ENCODE measurements at places on chromosomes 7 and 10.

- DNase-seq = no peak
Observed at GRCh38 chr10:17527514-17528146, 73.2 kb upstream of the ST8SIA6 start.

DNA sequence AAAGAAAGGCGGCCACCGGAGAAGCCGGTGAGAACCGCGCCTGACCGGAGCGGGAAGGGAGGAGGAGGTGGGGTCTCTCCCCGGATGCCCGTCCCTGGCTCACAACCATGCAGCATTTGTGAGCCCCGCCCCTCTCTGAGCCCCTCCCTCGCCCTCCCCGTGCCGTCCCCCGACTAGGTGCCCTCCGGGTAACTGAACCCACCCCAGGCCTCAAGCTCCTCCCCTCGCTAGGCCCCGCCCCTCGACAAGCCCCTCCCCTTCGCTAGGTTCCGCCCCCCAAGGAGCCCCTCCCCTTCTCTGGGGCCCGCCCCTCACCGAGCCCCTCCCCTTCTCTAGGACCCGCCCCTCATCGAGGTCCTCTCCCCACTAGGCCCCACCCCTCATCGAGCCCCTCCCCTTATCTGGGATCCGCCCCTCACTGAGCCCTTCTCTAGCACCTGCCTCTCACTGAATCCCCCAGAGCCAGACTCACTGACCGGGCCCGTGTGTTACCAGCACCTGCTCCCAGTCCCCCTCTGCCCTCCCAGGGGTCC, 42.2 kb upstream of the HSPB1 start:
- no peak for DNase-seq

GRCh38 chr10:11483201-11484148, 128.0 kb downstream of the USP6NL start:
- no peak for DNase-seq

DNA sequence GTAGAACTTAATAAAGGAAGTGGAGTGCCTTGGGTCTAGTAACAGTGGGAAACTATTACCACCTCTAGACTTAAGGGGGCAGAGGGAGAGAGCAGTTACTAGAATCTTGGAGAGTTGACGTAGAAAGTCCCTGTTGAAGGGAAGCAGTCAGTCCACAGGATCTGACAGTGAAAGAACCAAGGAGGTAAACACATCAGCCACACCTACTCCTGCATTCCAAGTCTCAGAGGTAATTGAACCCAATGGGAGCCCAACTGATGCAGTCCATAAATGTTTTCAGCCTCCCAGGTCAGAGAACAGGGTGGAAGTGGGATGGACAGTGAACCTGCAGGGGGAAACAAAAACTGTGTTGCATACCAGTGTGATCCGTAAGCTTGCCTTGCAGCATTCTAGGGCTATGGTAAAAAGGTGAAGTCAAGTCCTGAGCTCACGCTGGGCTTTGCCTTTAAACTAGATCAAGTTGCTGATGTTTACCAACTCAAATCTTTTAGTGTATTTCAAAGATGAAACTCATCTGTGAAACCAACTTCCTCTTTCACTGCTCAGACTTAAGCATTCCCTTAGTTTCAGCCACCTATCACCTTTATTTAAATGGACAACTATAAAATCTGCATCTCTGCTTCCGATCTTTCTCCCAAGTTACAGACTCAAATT, 57.2 kb downstream of the SLC16A12 start:
- DNase-seq = no peak

- DNase-seq = no peak
Observed at GRCh38 chr10:130351466-130352290, 215.5 kb downstream of the GLRX3 start.

DNA sequence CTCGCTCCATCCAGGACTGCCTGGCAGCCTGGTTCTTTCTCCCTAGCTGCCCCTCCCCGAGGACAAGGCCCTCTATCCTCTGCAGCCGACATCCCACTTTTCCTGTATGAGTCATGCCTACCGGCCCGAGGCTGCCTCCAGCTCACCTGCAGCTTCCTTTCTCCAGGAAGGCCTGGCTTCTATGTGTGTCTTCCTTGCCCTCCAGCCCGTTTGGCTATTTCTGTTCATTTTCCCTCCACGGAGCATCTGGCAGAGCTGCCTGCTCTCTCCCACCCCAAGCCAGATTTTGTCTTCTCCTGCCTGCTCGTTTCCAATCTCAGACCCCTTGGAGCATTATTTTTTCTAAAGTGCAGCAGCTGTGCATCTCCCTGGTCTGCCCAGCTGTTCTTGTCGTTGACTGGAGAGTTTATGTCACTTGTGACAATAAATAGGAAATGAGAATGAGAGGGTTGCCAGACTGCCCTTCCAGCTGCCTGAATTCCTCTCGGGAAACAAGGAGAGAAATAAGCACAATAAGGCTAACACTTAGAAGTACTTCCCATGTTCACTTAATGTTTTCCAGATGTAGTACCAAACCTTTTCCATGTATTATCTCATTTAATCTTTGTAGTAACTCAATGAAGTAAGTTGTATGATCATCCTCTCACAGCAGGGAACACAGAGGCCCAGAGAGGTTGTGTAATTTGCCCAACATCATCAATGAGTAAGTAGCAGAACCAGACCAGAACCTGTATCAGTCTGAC, 19.7 kb downstream of the UBTD1 start:
- DNase-seq = no peak

GRCh38 chr10:12241810-12242529, 46.0 kb downstream of the CDC123 start:
- DNase-seq = no peak

GRCh38 chr7:80508440-80508839, 3.4 kb downstream of the GNAT3 start:
- no peak for DNase-seq

DNA sequence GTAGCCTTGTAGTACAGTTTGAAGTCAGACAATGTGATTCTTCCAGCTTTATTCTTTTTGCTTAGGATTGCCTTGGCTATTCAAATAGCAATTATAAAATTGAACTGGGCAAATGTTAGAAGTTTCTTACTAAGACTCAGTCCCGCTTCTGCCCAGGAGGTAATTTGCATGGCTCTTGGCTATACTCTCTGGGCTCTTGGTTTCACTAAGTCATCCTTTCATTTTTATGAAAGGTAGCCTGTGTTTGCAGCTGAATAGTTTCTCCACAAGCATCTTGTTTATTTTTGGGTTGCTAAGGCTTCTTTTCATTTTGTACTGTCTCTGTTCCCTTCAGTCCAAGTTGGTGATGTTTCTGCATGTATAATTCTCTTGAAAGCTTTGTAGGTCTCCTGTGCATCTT, 340.6 kb downstream of the SH2D4B start:
- DNase-seq = no peak

GRCh38 chr7:116876664-116877442, 14.5 kb downstream of the CAPZA2 start:
- DNase-seq = no peak

DNA sequence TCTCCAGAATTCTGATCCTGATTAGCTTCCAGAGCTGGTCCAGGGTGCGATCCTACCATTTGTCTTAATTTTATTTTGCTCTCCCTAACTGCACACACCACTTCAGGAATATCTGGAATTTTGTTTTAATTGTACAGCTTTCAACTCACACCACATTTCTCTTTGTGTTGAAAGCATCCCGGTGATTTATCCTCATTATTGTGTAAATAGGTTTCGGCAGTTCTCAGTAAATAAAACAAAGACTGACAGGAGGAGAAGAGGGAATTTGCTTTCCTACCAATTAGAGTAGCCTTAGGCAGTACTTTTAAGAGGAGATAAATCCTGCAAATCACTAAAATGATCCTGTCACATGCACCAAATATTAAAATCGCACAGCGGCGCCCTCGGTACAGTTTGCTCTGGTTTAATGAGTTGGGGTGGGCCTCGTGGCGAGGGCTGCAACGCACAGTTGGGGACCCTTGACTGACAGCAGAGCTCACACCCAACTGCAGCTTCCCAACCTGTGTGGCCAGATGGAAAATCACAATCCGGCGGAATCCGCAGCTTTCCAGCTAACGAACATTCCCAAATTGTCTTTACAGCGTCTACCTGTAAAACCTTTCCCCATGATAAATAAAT, 62.6 kb downstream of the EBF3 start:
- DNase-seq = no peak

GRCh38 chr10:102269017-102269416, 23.7 kb downstream of the GBF1 start:
- DNase-seq = no peak

DNA sequence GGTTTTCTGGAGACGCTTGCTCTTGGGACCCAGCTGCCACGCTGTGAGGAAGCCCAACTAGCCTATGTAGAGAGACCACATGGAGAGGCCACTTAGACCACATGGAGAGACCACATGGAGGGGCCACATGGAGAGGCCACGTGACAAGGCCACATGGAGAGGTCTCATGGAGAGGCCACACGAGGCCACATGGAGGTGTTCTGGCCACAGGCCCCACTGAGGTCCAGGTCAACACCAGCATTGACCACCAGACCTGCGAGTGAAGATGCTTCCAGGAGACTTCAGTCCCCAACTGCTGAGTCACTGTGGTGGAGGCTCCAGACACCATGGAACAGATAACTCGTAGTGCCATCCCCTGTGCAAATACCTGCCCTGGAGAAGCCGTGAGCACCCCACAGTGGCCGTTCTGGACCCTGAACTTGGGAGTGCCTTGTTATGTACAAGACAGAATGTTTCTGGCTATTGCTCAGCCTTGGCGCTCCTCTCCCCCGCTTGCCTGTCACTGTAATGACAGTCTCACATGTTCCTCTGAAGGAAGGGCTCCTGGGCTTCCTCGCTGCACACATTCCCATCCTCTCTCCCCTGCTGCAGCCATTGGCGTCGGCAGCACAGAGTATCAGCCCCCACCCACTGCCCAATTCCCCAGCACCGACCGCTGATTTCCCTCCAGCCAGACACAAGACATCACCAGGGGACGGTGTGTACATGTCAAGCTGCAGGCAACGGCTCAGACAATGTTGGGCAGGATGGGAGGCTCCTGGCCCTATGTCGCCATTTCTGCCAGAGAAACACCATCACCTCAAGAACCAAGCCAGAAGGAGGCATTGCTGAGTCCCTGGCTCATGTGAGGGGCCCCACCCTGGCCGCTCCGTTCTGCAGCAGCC, 49.0 kb upstream of the TNRC18 start:
- peak; percentile 98 for DNase-seq

- no peak for DNase-seq
Observed at GRCh38 chr7:112120696-112121217, 85.4 kb downstream of the DOCK4 start.

DNA sequence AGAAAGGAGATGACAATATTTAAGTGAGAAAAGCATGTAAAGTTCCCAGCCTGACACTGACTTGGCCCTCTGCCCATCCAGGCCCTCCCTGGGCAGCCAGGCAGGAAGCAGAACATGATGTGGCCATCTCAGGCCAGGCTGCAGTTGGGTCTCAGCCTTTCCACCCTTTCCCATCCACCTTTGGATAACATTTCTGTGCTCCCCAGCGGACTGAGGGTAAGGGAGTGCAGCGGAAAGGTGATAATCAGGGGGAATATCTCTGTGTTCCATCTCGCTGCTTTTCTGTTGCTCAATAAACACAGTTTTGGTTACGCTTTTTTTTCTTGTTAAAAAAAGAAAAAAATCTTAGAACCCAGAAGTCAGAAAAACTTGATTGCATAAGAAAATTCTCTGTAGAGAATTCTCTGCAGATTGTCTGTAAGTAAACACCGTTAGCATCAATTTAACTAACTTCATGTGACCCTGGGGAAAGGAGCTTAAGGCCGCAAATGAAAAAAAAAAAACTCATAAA, 37.2 kb upstream of the TARP start:
- no peak for DNase-seq

DNA sequence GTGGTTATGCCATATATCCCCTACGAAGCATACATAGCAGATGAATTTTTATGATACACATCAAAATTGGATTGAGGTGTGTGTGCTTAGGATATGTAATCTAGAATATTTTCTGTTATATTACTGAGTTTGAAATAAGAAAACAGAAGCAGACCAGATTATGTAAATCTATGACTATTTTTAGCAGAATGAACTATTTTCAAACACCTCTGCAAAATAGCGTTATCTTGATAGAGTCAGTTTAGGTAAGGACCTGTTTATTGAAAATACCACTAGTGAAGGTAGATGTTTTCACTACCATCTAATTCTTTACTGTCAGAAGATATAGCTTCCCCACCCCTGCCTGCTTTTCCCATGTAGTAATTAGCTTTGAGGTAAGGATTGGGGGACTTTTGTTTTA, 9.1 kb downstream of the LANCL2 start:
- no peak for DNase-seq

DNA sequence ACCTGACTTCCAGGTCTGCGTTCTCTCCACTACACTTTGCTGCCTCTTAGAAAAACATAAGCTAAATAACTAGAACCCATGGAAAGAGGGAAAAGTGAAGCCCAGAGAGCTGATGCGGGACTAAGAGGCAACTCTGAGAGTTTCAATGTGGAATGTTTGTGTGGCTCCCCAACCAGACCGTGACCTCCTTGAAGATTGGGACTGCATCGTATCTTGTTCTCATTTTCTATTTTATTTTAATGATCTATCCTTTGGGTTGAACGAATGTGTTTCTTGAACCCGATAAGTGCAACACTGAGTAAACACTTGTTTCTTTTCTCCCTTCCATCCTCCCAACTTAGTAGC, 77.4 kb downstream of the TPST1 start:
- DNase-seq = no peak

GRCh38 chr10:11720260-11720741, 21.9 kb upstream of the ECHDC3 start:
- DNase-seq = no peak

DNA sequence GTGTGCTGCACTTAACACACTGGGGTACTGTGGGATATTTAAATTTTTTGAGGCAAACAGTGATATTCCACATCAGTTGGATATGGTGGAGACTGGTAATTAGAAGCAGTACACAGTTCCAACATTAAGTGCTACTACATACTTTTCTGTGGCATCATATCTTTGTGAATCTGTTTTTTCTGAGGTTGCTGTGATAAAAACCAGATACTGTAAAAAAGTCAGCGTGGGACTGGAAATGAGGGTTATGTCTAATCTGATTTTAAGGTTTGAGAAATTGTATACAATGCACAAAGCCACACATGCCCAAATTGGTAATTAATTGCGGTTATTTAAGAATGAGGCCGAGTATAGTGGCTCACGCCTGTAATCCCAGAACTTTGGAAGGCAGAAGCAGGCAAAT, 41.2 kb downstream of the TBC1D12 start:
- DNase-seq = no peak

DNA sequence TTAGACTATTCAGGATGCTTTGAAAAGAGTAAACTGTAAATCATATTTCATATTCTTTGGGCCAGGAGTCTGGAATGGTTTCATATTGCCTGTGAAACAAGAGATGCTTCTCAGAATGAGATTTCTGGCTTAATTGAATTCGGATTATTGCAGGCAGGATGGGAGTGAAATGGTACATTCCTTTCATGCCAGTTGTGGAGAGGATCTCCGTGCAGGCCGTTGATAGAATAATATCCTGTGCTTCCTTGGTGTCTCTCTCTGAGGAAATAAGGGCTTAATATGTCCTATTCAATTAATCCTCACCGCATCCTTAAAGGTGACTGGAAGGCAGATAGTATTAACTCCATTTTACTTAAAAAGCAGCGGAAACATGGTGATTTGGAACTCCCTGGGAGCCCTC, 56.6 kb downstream of the CUX1 start:
- no peak for DNase-seq

GRCh38 chr7:153832160-153832559, 220.0 kb upstream of the DPP6 start:
- DNase-seq = no peak
